ENCODE measurements at places on chromosomes 16 and 17. TPM values are rescaled to one million over a fixed set of nuclear protein-coding genes. Genes with fewer than 3 reads are reported as not detected.

The BAIAP3 gene
- total RNA-seq = 5.4 TPM

The MRPL38 gene
- total RNA-seq = 50.1 TPM

The KRT33A gene
- total RNA-seq = 11.0 TPM

The EVPLL gene
- total RNA-seq = 5.3 TPM

The RAI1 gene
- 38.2 TPM for total RNA-seq

The GCGR gene
- 0.71 TPM for total RNA-seq

The CCL15 gene
- not detected for total RNA-seq
